GM23338 (cell line): ENCODE measurements at places on chromosomes 7 and 10. TPM values are rescaled to one million over a fixed set of nuclear protein-coding genes. Genes with fewer than 3 reads are reported as not detected.

DNA sequence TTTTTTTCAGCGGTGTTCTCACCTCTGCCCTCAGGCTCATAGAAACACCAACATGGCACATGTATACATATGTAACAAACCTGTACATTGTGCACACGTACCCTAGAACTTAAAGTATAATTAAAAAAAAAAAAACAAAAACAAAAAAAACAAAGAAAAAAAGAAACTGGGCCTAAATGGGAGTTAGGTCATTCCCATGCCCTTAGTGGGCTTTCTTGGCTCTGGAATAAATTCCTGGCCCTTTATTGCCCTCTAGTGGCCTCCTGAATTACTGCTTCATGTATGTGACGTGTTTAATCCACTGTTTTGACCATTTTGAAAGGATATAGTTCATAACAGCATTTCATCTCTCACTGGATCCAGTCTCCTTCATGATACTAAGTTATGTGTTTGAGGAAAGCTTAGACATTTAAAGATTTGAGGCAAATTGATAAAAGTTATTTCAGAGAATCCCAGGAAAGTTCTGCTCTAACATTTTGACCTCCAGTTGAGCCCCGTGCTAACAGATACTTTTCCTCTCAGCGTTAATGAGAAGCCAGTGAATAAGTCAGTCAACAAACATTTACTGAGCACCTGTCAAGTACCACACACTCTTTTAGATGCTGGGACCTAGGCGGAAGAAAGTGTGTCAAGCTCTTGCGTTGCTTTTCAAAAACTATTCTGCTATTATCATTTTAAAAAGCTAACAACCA is 54.7 kb upstream of the SYPL1 start:
- H3K36me3 ChIP-seq, result no peaks in the 10 kb centered on the region
- H3K4me3 ChIP-seq, result no peak overlapping the region
- H3K27me3 ChIP-seq, result no peaks in the 10 kb centered on the region
- DNase-seq, result peak; percentile 88
- H3K27ac ChIP-seq, result no peak overlapping the region

GRCh38 chr10:25388188-25388861 is 213.5 kb downstream of the GPR158 start:
- H3K27me3 ChIP-seq, result no peaks in the 10 kb centered on the region
- H3K27ac ChIP-seq, result no peak overlapping the region
- no peak for DNase-seq
- peaks cover under 1% of the 10 kb centered on the region; the same call in 1 of the 2 replicates for H3K4me1 ChIP-seq

GRCh38 chr7:111112439-111112838 is 21.5 kb downstream of the LRRN3 start:
- H3K4me1 ChIP-seq, result no peaks in the 10 kb centered on the region
- no peak overlapping the region for H3K27ac ChIP-seq
- H3K36me3 ChIP-seq, result no peaks in the 10 kb centered on the region
- no peaks in the 10 kb centered on the region for H3K27me3 ChIP-seq
- no peak overlapping the region for H3K4me3 ChIP-seq

GRCh38 chr10:95241533-95241932 is 47.5 kb downstream of the ACSM6 start:
- peak overlapping the region; percentile 63; the same call in 1 of the 2 replicates for H3K27ac ChIP-seq
- peaks cover 48% of the 10 kb centered on the region for H3K36me3 ChIP-seq
- H3K4me1 ChIP-seq, result peaks cover 8% of the 10 kb centered on the region

DNA sequence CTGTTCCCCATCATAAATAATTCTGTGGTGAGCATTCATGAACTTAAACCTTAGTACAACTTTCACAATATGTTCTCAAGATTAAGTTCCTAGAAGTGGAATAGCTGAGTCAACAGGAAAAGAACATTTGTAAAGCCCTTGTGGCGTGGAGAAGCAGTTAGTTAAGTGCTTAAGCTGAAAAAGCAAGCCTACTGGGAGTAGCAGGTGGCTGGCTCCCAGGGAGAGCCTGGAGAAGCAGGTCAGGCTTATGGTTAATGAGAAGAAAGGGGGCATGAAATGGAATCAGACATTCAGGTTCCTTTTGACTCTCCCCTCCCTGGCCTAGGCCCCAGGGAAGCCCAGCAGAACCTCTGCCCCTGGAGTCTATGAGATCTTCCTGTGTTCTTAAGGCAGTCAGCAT is 35.3 kb downstream of the VSTM4 start:
- H3K4me3 ChIP-seq, result no peak overlapping the region
- H3K27ac ChIP-seq, result no peak overlapping the region
- H3K27me3 ChIP-seq, result no peaks in the 10 kb centered on the region
- peaks cover 4% of the 10 kb centered on the region; the same call in 1 of the 2 replicates for H3K4me1 ChIP-seq
- DNase-seq, result no peak

SSC4D gene
- total RNA-seq, result 11.4 and 12.7 TPM in 2 replicates

NKX2-3 gene
- total RNA-seq, result not detected in 2 replicates

DNA sequence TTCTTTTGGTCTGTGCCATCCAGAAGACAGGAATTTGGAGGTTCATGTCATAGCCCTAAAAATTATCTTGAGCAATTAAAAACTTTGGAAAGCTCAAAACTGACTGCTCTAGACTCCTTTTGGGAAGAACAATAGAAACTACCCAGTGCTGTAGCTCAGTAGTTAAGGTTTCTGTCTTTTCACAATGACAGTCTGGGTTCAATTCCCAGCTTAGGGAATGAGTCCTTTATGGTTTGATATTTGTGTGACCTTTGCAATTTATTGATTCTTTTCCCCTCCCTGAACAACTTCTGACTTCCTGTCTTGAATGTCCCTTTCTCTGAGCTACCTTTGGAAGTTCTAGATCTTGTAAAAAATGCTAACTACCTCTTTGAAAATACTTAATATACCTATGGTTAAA is 603.3 kb upstream of the IGFBP3 start:
- H3K27ac ChIP-seq, result no peak overlapping the region
- no peak for DNase-seq
- no peaks in the 10 kb centered on the region for H3K4me1 ChIP-seq
- H3K4me3 ChIP-seq, result no peak overlapping the region
- no peaks in the 10 kb centered on the region; the same call in 1 of the 2 replicates for H3K36me3 ChIP-seq

DNA sequence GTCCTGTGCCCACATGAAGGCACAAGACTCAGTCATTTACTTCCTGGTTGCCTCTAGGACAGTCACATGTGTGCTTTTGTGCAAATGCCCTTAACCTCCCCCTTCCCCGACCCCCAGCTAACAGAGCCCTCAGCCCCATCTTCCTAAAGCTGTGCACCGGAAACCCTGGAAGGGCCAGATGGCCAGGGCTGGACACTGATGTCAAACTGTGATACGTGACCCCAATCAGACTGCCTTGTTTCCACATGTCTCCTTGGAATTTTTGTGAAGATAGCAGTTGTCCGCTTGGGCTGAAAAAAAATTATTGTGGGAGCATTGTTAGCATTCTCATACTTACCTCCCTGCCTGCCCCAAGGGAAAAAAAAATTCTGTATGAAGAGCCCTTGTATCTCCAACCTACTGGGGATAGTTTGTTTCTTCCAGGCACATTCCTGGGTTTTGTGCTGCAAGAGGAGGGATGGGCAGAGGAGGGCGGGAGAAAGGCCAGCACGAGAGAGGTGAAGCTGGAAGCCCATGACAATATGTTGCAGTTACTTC is 17.0 kb upstream of the ADAM12 start:
- no peaks in the 10 kb centered on the region for H3K36me3 ChIP-seq
- no peak overlapping the region for H3K4me3 ChIP-seq
- H3K27ac ChIP-seq, result no peak overlapping the region
- H3K4me1 ChIP-seq, result no peaks in the 10 kb centered on the region
- no peak for DNase-seq

DNA sequence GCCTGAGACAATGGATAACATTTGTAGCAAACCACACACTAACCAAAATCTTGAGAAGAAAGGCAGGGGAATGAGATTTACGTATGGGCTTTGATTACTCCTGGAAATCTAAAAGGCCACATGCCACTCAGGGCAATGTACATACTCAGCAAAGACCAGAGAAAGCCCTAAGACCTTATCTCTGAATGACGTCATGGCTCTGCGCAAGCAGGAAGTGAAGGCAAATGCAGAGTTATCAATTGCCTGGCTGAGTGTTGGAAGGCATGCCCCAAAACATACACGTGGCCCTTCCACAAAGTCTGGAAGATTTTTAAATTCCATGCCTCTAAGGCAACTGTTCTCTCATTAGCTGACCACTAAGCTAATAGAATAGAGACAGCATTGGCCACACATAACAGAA is 90.9 kb upstream of the NRBF2 start:
- H3K27ac ChIP-seq, result no peak overlapping the region
- H3K36me3 ChIP-seq, result no peaks in the 10 kb centered on the region
- no peaks in the 10 kb centered on the region for H3K27me3 ChIP-seq
- no peak for DNase-seq

ANKRD61 gene
- 0.42 and 0.70 TPM in 2 replicates for total RNA-seq

CPXM2 gene
- total RNA-seq, result 5.3 and 8.1 TPM in 2 replicates

- no peaks in the 10 kb centered on the region for H3K4me1 ChIP-seq
- no peaks in the 10 kb centered on the region for H3K27me3 ChIP-seq
- H3K4me3 ChIP-seq, result no peak overlapping the region
- H3K36me3 ChIP-seq, result no peaks in the 10 kb centered on the region
- no peak for DNase-seq
These were observed 31.2 kb upstream of the SRGN start for GRCh38 chr10:69056536-69057260.

DNA sequence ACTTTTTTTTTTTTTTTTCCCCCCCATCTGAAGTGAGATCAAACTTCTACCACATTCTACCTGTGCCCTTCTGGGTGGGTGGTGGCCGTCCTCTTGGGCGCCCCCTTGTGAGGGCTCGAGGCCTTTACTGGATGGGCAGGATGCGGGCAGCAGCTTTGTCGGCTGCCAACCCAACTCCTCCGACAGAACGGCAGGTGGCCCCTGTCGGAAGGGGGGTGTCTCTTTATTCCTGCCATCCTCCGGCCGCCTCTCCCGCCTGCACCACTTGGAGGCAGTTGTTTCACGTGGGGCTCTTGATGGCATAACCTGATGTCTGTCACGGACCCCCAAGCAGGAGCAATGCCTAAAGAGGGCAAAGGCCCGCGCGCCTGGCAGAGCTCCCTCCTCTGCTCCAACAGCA is 31.0 kb downstream of the AMZ1 start:
- no peak overlapping the region for H3K4me3 ChIP-seq
- peak; percentile 78 for DNase-seq
- H3K36me3 ChIP-seq, result 0 out of 2 replicates have a peak, but pooled peaks cover 4% of the 10 kb centered on the region

DNA sequence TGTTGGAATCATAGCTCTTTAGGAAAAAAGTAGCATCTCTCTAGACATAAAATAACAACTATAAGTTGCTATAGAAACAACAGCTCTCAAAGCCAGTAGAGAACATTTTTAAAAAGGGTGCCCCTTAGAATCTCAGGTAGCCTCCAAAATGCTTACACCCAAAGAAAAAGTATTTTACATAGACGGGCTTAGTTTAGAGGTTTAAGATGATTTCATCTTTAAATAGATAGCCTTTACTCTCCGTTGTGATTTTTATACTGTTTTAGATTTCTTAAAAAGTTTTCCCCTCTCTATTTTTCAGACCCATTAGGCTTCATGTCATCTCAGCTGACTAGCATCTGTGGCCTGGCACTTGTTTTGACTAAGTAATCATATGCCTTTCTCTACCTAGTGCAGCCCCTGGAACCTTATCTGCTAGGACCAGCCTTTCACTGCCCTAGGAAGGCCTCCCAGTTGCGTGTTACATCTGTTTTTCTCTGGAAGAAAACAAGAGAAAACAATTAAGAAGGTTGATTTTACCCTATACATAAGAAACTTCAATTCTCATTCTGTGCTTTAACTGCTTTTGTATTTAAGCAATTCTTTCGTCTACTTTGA is 6.9 kb upstream of the BPGM start:
- H3K27me3 ChIP-seq, result no peaks in the 10 kb centered on the region
- no peak overlapping the region for H3K27ac ChIP-seq
- no peak for DNase-seq
- no peaks in the 10 kb centered on the region for H3K4me1 ChIP-seq
- no peak overlapping the region for H3K4me3 ChIP-seq
- no peaks in the 10 kb centered on the region for H3K36me3 ChIP-seq

AIFM2 gene
- total RNA-seq, result 3.1 and 3.2 TPM in 2 replicates

DNA sequence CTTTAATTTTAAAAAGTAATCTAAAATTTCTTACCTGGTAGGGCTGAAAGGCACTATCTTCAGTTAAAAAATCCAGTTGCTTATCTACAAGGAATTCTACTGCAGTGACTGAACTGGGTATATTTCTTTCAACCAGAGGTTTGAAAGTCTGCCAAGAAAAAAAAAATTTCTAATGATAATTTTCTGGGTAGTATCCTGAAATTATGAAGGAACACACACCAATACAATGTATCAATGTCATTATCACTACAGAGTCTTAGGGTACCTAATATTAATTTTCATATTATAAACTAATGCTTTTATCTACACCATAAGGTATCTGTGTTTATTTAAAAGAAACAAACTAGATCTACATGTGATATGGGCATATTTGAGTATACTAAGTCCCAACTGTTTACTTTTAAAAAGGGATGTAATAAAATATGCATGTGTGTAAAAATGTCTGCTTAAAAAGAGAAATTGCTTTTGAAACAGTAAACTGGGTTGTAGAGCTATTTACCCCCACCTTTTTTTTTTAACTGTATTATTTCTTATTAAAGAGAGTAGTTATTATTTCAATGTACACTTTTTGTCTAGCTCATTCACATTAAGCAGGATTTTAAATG is 131.6 kb downstream of the NRBF2 start:
- H3K36me3 ChIP-seq, result peaks cover 15% of the 10 kb centered on the region; the same call in 1 of the 2 replicates
- no peak overlapping the region for H3K27ac ChIP-seq
- no peaks in the 10 kb centered on the region for H3K27me3 ChIP-seq

DNA sequence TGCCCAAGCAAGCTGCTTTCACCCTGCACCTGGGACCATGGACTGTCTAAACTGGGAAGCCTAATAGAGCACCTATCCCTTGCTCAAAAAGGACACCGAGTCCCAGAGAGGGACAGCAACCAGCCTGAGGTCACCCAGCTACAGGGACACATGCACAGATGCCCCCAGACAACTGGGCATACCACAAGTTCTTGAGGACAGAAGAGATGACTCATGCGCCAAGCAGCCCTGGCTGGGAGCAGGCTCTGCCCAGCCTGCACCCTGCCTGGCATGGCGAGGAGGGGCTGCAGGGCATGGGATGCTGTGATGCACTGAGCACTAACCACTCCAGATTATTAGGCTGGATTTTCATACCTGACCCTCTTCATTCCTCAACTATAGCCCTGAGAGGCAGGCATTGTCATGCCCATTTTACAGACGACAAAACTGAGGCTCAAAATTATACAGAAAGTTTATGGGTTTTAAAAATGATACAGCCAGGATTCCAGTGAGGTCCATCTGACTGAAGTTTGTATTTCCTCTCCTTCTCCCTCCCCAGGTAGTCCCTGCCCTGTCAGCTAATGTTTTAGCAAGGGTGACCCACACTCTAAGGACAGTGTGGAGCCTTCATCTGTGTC is 289.3 kb upstream of the ZMIZ1 start:
- DNase-seq, result no peak
- no peaks in the 10 kb centered on the region for H3K36me3 ChIP-seq
- no peak overlapping the region for H3K27ac ChIP-seq
- H3K27me3 ChIP-seq, result no peaks in the 10 kb centered on the region
- no peaks in the 10 kb centered on the region for H3K4me1 ChIP-seq

DNA sequence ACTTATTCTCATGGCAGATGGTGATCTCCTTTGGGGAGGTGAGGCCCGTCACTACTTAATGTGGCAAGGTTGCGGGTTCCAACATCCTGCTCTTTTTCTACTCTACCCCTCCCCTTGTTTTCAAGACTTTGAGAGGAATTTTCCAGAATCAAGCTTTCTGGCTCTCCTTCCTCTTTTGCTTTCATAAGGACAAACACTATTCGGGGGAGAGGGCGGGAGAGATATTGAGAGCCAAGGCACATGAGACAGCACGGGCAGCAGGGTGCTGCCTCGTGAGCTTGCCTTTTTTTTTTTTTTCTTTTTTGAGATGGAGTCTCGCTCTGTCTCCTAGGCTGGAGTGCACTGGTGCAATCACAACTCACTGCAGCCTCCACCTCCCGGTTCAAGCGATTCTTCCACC is 6.9 kb upstream of the PFKFB3 start:
- no peak for DNase-seq
- no peak overlapping the region for H3K27ac ChIP-seq
- no peaks in the 10 kb centered on the region for H3K36me3 ChIP-seq
- no peak overlapping the region for H3K4me3 ChIP-seq
- H3K4me1 ChIP-seq, result no peaks in the 10 kb centered on the region
